ENCODE measurements at places on chromosomes 12 and 14. TPM values are rescaled to one million over a fixed set of nuclear protein-coding genes. Genes with fewer than 3 reads are reported as not detected.

GRCh38 chr14:100623961-100624360 is 36.7 kb upstream of the BEGAIN start:
- peak; percentile 32 for DNase-seq

The KRT75 gene
- total RNA-seq = not detected

GRCh38 chr14:60840313-60840712 is 105.8 kb downstream of the MNAT1 start:
- no peak for DNase-seq

DNA sequence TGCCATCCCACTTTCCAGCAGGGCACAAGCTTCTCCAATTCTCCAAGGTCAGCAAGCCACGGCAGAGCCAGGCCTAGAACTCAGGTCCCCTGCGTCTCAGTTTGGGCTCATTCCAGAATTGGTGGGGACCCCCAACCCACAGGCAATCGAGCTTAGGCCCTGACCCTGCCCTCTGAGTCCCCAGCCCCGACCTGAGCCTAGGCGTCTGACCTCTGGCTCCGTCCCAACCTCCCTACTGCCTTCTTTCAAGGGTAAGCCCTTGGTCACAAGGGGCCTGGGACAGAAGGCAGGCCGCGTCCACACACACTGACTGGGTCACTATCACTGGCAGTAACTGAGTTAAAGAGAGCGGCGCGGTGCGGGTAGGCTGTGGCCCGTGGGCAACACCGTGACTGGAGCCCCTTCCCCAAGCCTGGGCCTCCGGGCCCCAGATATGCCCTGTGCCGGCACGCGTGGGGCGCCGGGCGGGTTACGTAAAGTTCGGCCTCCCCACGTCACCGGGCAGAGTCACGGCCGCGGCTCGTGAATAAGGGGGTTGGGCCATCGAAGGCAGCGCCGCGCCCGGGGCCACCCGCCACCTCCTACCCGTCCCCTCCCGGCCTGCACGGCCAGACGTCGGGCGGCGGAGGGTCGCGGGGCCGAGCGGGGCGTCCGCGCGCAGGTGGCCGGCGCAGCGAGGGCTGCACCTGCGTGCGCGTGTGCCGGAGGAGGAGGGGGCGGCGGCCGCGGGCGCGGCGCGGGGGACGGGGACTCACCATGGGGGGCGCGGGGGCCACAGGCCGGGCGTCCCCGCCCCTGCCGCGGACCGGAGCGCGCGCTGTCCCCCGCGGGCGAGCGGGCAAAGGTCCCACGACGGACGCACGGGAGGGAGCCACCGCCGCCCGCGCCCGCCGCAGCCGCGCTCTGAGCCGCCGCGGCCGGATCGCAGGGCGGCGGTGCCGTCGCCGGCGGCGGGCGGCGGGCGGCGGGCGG is 516 bp downstream of the ANKRD9 start:
- peak; percentile 64 for DNase-seq

DNA sequence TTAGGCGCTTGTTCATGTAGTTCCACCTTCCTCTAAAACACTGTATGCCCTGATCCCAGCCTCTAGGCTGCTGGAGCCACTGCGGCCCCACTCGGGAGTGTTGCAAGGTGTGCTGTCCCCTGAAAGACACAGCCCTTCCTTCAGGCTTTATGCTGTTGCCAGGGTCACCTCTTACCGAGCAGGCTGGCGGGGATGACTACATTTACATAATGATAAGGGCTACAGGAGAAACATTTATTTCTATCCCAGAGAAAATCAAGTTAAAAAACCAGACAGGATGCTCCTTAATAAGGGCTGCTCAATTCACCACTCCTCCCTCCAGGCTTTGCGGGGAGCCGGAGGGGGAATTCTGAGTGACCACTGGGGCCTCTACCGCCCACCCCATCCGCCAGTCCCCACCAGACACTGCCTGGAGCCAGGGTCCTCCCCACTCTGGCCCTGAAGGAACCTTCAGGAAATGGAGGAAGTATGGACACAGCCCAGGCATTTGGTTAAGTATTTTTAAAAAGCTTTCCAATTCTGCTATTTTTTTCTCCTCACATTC is 200.6 kb downstream of the TTC7B start:
- DNase-seq = peak; percentile 37
